ENCODE measurements at places on chromosomes 5 and 9.

- H3K4me1 ChIP-seq: no peaks in the 10 kb centered on the region
- no peaks in the 10 kb centered on the region for H3K36me3 ChIP-seq
- DNase-seq: no peak
- no peak overlapping the region for H3K4me3 ChIP-seq
- no peak overlapping the region for H3K27ac ChIP-seq
Measured at GRCh38 chr9:113645978-113646253, 182.4 kb downstream of the RGS3 start.

DNA sequence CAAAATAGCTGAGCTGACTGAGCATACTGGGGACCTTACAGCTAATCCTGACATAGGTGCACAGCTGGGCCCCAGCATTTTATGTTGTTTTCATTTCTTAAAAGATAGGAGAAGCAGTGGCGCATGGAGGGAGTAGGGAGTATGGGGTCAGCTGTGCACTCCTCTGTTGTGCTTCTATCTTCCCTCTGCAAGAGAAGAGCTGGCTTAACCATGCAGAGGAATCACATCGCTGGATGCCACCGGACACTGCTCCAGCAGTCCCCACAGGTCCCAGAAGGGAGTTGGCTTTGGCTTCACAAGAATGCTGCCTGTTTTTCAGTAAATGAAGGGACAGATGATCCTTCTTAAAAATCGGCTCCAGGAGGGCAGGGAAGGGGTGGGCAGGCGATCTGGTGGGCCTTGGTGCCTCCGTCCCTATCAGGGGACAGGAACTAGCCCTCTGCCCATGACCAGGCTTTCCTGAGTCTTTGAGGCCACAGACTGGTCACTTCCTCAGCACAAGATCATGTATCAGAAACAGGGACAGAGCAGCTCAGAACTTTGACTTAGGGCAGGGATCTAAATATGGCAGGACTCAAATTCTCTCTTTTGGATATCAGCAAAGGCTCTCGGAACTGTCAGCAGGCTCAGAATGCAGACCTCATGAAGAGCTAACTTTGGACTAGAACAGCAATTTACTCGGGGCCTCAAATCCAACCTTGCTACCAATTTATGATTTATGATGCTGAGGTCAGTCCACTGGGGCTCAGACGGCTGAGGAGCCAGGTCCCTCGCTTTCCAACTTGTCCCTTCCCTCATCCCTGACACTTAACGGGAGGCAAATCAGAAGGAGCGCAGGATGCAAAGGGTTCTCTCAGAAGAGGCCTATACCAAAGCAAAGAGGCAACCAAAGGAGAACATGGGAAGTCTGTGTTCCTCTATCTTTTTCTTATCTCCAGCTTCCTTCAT lies 47.2 kb downstream of the MARCHF3 start:
- H3K27ac ChIP-seq: no peak overlapping the region
- DNase-seq: no peak
- no peak overlapping the region for H3K4me3 ChIP-seq
- H3K36me3 ChIP-seq: no peaks in the 10 kb centered on the region
- no peaks in the 10 kb centered on the region for H3K27me3 ChIP-seq
- peaks cover 33% of the 10 kb centered on the region for H3K4me1 ChIP-seq

GRCh38 chr9:3397766-3398165 lies 128.0 kb downstream of the RFX3 start:
- peak overlapping the region; percentile 51 for H3K4me3 ChIP-seq
- no peaks in the 10 kb centered on the region for H3K27me3 ChIP-seq
- peaks cover 29% of the 10 kb centered on the region for H3K36me3 ChIP-seq
- H3K4me1 ChIP-seq: peaks cover 32% of the 10 kb centered on the region

- H3K36me3 ChIP-seq: no peaks in the 10 kb centered on the region
- no peak overlapping the region for H3K4me3 ChIP-seq
- H3K27me3 ChIP-seq: no peaks in the 10 kb centered on the region
- no peaks in the 10 kb centered on the region for H3K4me1 ChIP-seq
- H3K27ac ChIP-seq: no peak overlapping the region
- DNase-seq: no peak
Measured at GRCh38 chr5:166330036-166330435, 1961.4 kb upstream of the WWC1 start.

- H3K27ac ChIP-seq: no peak overlapping the region
- H3K4me1 ChIP-seq: no peaks in the 10 kb centered on the region
- no peak overlapping the region for H3K4me3 ChIP-seq
- peaks cover 3% of the 10 kb centered on the region for H3K27me3 ChIP-seq
- DNase-seq: peak; percentile 33
- H3K36me3 ChIP-seq: no peaks in the 10 kb centered on the region
Measured at GRCh38 chr9:101626295-101626694, 31.5 kb upstream of the PPP3R2 start.

DNA sequence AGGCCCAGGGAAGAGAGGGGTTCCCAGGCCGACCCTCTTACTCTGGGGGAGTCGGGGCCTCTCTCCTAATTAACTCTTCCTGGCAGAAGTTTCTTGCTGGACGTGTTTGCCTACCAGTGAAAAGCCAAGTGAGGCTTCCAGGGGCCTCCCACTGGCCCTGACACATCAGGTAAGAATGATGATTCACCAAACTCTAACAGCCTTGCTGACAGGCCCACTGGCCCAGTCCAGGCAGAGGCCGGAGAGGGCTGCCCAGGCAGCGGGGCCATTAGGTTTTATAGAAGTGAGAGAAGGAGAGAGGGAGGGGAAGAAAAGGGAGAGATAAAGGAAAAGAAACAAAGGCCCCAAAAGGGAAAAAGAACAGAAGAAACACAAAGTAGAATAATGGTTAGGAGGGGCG lies 50.8 kb upstream of the FOXE1 start:
- H3K4me1 ChIP-seq: peaks cover 2% of the 10 kb centered on the region
- H3K36me3 ChIP-seq: no peaks in the 10 kb centered on the region
- H3K27me3 ChIP-seq: peaks cover 14% of the 10 kb centered on the region
- no peak for DNase-seq
- H3K4me3 ChIP-seq: peak overlapping the region; percentile 71
- no peak overlapping the region for H3K27ac ChIP-seq

- no peak for DNase-seq
- no peak overlapping the region for H3K27ac ChIP-seq
- H3K4me1 ChIP-seq: no peaks in the 10 kb centered on the region
- H3K36me3 ChIP-seq: peaks cover 16% of the 10 kb centered on the region
- no peak overlapping the region for H3K4me3 ChIP-seq
- H3K27me3 ChIP-seq: no peaks in the 10 kb centered on the region
Measured at GRCh38 chr9:93674580-93675335, 98.4 kb downstream of the PHF2 start.

GRCh38 chr5:121899346-121899745 lies 47.7 kb downstream of the FTMT start:
- no peaks in the 10 kb centered on the region for H3K27me3 ChIP-seq
- no peak for DNase-seq
- no peak overlapping the region for H3K27ac ChIP-seq

DNA sequence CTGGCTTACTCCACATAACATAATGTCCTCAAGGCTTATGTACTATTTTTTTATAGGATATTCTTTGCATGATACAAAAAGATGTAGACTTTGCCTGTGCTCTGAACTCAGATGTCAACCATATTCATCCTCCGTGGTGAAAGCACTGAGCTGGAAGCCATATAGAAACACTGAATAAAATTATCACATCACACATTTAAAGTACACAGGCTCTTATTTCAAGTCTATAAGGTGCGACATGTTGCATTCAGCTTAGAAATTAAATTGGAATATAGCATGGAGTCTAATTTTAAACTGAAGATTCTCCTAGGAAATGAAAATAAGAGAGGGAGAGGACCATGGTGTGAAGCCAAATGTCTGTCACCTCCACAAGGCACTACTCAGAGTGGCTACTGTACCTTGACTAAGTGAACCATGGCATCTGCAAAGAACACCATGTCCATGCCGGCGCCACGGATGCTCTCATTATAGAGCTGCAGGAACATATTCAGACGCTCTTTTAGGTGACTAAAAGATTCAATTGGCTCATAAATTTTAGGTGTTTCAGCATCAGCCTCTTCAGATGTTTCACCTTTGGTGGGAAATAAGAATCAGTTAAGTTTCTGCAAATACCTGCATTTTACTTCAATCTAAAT lies 158.6 kb downstream of the DNAH5 start:
- no peak overlapping the region for H3K27ac ChIP-seq
- no peak overlapping the region for H3K4me3 ChIP-seq
- no peaks in the 10 kb centered on the region for H3K27me3 ChIP-seq
- DNase-seq: no peak
- H3K4me1 ChIP-seq: no peaks in the 10 kb centered on the region
- H3K36me3 ChIP-seq: no peaks in the 10 kb centered on the region

DNA sequence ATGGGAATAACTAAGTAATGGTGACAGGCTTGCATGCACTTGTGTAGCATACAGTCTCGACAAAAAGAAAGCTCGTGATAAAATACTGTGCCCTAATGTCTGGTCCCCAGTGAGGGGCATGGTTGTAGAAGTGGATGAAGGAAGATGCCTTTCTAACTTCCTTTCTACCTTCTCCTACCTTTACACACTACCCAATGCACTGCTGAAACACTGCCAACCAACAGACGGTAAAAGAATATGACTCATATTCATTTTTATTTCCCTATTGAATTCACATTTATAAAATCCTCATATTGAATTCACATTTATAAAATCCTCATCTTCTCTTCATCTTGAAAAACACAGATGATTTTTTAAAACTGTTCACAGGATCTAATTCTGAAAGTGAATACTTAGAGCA lies 223.0 kb downstream of the PJA2 start:
- H3K27me3 ChIP-seq: no peaks in the 10 kb centered on the region
- H3K27ac ChIP-seq: no peak overlapping the region
- H3K4me1 ChIP-seq: peaks cover 3% of the 10 kb centered on the region

- no peak for DNase-seq
- H3K36me3 ChIP-seq: no peaks in the 10 kb centered on the region
- no peak overlapping the region for H3K27ac ChIP-seq
- no peaks in the 10 kb centered on the region for H3K4me1 ChIP-seq
- H3K4me3 ChIP-seq: no peak overlapping the region
Measured at GRCh38 chr9:32603914-32604852, 31.2 kb upstream of the NDUFB6 start.

DNA sequence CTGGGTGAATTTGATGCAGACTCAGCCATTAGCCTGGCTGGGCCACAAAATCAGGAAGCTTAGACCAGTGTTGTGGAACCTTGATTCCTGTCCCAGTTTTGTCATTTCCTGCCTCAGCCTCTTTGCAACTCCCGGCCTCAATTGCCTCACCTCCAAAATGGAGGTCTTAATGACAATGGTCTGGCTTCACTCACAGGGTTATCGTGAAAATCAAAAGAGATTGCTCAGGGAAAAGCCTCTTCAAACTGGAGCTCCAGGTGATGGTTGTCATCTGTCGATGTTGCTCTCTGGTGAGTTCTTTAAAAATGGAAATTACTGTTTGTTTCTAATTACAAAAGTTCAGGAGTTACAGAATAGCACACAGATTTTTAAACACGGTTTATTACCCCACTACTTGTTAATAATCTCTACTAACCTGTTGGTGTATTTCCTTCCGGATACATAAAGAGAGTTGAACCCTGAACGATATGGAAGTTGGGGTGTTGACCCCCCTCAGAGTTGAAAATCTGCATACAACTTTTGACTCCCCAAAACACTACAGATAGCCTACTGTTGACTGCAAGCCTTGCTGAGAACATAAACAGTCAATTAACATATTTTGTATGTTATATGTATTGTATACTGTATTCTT lies 109.9 kb upstream of the CPEB4 start:
- H3K4me1 ChIP-seq: peaks cover 16% of the 10 kb centered on the region
- no peak overlapping the region for H3K27ac ChIP-seq
- no peak overlapping the region for H3K4me3 ChIP-seq
- DNase-seq: no peak
- no peaks in the 10 kb centered on the region for H3K27me3 ChIP-seq

GRCh38 chr5:14463629-14464028 lies 118.0 kb upstream of the OTULINL start:
- H3K4me1 ChIP-seq: no peaks in the 10 kb centered on the region
- no peaks in the 10 kb centered on the region for H3K36me3 ChIP-seq
- no peak overlapping the region for H3K4me3 ChIP-seq
- no peak overlapping the region for H3K27ac ChIP-seq

GRCh38 chr5:116892993-116893392 lies 318.4 kb upstream of the SEMA6A start:
- DNase-seq: no peak
- no peaks in the 10 kb centered on the region for H3K4me1 ChIP-seq
- H3K27ac ChIP-seq: no peak overlapping the region
- H3K4me3 ChIP-seq: no peak overlapping the region

- H3K4me3 ChIP-seq: no peak overlapping the region
- peaks cover 16% of the 10 kb centered on the region for H3K4me1 ChIP-seq
- H3K36me3 ChIP-seq: peaks cover 8% of the 10 kb centered on the region
- H3K27me3 ChIP-seq: no peaks in the 10 kb centered on the region
- no peak overlapping the region for H3K27ac ChIP-seq
Measured at GRCh38 chr9:5479994-5480694, 29.8 kb downstream of the CD274 start.

- peaks cover 6% of the 10 kb centered on the region for H3K4me1 ChIP-seq
- DNase-seq: no peak
- H3K4me3 ChIP-seq: no peak overlapping the region
- no peaks in the 10 kb centered on the region for H3K27me3 ChIP-seq
- no peak overlapping the region for H3K27ac ChIP-seq
Measured at GRCh38 chr9:135816651-135816970, 90.7 kb downstream of the CAMSAP1 start.

DNA sequence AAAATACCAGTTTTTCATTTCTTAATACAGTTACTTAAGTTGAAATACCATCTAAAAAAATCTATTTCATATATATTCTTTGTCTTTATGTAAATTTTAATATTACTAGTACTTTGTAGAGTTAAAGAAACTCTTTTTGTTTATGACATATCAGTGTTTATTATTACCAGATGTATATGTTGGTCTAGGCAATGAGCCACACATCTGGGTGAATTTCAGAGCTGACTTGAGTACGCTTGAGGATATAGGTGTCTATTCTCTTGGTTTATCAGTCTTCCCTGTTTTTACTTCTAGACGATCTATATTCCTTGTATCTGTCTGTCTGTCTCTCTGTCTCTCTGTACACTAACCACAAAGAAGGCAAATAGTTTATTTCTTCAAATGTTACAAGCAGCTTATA lies 2.9 kb downstream of the SMAD5 start:
- no peak overlapping the region for H3K27ac ChIP-seq
- DNase-seq: no peak

- H3K4me1 ChIP-seq: no peaks in the 10 kb centered on the region
- no peak for DNase-seq
- no peak overlapping the region for H3K4me3 ChIP-seq
- no peak overlapping the region for H3K27ac ChIP-seq
- no peaks in the 10 kb centered on the region for H3K36me3 ChIP-seq
Measured at GRCh38 chr5:164472165-164472564, 966.7 kb downstream of the MAT2B start.
